ENCODE measurements at places on chromosomes 2 and 18.

DNA sequence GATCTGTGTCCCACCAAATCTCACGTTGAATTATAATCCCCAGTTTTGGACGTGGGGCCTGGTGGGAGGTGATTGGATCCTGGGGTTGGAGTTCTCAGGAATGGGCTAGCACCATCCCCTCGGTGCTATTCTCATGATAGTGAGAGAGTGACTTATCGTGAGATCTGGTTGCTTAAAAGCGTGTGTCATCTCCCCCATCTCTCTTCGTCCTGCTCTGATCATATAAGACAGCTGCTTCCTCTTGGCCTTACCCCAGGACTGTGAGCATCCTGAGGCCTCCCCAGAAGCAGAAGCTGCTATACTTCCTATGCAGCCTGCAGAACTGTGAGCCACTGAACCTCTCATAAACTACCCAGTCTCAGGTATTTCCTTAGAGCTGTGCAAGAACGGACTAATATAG lies 163.7 kb upstream of the NDUFV2 start:
- no peak for DNase-seq

GRCh38 chr2:241514986-241515737 lies 6.8 kb upstream of the STK25 start:
- no peak for DNase-seq

GRCh38 chr2:237300739-237301138 lies 113.2 kb downstream of the COL6A3 start:
- no peak for DNase-seq

DNA sequence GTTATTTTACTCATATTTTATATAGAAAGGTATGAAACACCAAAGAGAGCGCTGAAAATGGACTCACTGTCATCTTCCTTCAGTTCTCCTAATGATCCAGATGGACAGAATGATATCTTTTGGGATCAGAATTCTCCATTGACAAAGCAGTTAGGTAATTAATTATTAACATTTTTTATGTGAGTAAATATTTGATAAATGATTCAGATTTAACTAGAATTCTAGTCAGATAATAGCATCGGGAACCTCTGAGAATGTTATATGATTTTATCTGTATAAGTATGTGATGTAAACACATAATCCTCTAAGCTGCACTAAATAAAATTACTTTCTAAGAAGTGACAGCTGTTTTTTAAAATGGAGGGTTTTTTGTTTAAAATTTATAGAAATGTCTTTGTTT lies 2.0 kb downstream of the ETAA1 start:
- DNase-seq = no peak

GRCh38 chr2:224268441-224268840 lies 133.5 kb downstream of the FAM124B start:
- DNase-seq = peak; percentile 72

GRCh38 chr18:12820506-12820905 lies 63.5 kb downstream of the PTPN2 start:
- no peak for DNase-seq

GRCh38 chr2:168190590-168191336 lies 56.6 kb downstream of the STK39 start:
- no peak for DNase-seq

- no peak for DNase-seq
Observed at GRCh38 chr2:34912084-34912483, 1313.0 kb upstream of the FAM98A start.

- no peak for DNase-seq
Observed at GRCh38 chr2:146632707-146633106, 1212.1 kb upstream of the ACVR2A start.

- no peak for DNase-seq
Observed at GRCh38 chr2:137381731-137382130, 582.5 kb upstream of the HNMT start.

DNA sequence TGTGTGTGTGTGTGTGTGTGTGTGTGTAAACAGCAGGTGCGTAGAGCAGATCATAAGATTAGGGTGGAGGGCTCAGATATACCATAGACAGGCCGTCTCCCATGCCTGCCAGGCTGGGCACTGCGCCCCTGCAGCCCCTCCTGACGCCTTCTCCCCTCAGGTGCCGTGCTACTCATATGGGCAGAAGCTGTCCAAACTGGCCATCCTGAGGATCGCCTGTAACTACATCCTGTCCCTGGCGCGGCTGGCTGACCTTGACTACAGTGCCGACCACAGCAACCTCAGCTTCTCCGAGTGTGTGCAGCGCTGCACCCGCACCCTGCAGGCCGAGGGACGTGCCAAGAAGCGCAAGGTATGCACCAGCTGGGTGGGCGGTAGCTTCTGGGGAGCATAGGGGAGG lies 10.0 kb downstream of the ATOH8 start:
- no peak for DNase-seq

DNA sequence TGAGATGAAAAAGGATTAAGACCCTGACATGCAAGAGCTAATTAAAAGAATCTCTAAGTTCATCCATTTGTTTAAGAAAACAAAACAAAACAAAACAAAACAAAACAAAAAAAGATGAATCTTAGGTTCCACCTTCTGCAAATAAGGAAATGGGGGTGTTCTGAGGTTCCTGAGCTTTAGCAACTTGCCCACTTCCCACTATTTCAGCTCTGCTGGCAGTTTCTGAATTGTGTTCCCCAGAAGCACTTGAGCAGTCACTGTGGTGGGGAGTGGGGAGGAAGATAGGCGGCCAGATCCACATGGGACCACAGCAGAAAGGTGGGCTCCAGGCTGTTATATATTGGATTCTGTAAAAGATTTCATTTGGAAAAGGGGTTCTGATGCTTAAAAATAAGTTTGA lies 20.3 kb downstream of the INO80C start:
- no peak for DNase-seq

- DNase-seq = no peak
Observed at GRCh38 chr2:44974064-44974715, 32.7 kb downstream of the SIX3 start.
